ENCODE measurements at places on chromosomes 2 and 18. TPM values are rescaled to one million over a fixed set of nuclear protein-coding genes. Genes with fewer than 3 reads are reported as not detected.

GRCh38 chr2:18548621-18549020 lies 11.8 kb downstream of the RDH14 start:
- no peak for DNase-seq

- peak; percentile 83 for DNase-seq
Measured at GRCh38 chr2:101740555-101740964, 43.1 kb downstream of the MAP4K4 start.

DNA sequence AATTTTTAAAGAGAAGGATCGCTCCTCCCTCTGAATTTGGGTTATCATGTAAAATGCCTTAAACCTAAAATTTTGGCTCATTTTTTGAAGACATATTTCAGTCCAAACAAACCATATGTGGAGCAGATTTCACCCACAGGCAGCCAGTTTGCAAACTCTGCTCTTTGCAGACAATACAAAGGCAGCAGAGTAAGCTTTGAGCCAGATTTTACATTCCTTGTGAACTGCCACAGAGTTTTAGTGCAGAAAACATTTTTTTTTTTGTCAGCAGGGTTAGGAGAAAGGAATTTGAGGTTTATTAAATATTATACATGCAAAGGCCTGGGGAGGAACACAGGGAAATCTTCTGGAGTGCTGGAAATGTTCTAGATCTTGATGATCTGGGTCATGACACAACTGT lies 171.9 kb upstream of the FN1 start:
- DNase-seq: no peak

- no peak for DNase-seq
Measured at GRCh38 chr2:216426166-216426777, 14.0 kb downstream of the SMARCAL1 start.

LYG2 gene
- 0.18 TPM for polyA plus RNA-seq
